Cerebellar nuclear complex (tissue), 1 donor: ENCODE measurements at places on chromosomes 11 and 22.

DNA sequence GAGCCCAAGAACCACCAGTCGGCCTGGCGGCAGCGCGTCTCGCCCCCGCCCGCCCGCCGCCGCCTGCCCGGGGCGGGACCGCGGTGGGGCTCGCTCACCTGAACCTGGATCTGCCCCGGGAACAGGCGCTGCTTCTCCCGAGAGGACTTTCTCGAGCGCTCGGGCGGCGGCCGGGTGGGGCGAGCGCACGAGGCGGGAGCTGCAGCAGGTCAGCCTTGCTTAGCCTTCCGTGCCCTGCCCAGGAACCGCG is 133 bp downstream of the MYH9 start:
- no peak for DNase-seq

DNA sequence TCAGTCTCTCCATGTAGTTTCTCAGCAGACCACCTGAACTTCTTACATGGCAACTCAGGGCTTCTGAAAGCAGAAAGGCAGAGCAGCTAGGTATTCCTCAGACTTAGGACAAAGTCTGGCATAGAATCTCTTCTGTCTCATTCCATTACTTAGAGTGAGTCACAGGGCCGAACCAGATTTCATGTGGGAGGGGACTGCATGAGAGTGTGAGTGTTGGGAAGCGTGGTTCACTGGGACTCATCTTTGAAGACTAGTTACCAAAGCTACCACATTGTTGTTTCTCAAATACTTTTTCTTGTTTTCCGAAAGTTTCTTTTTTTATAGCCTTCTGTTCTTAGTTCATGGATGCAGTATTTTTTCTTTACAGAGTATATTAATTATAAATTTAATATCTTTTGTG is 36.1 kb upstream of the SCN3B start:
- no peak for DNase-seq

- DNase-seq: no peak
These were observed 127.6 kb downstream of the MPPED2 start for GRCh38 chr11:30458541-30458940.

GRCh38 chr11:46290598-46291309 is 13.3 kb downstream of the CREB3L1 start:
- DNase-seq: no peak

- no peak for DNase-seq
These were observed 14.8 kb upstream of the TMEM216 start for GRCh38 chr11:61377461-61378160.

GRCh38 chr22:49735901-49736421 is 91.7 kb downstream of the BRD1 start:
- DNase-seq: no peak

- no peak for DNase-seq
These were observed 8.8 kb upstream of the WNT11 start for GRCh38 chr11:76214968-76215548.

DNA sequence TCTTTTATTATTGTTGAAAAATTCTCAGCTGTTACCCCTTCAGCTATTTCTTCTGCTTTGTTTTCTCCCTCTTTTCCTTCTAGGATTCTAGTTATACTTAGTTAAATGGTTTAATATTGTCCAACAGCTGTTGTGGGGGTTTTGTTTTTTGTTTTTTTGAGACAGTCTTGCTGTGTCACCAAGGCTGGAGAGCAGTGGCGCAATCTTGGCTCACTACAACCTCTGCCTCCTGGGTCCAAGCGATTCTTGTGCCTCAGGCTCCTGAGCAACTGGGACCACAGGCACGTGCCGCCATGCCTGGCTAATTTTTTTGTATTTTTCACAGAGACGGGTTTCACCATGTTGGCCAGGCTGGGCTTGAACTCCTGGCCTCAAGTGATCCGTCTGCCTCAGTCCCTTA is 12.7 kb downstream of the SDHAF2 start:
- no peak for DNase-seq

DNA sequence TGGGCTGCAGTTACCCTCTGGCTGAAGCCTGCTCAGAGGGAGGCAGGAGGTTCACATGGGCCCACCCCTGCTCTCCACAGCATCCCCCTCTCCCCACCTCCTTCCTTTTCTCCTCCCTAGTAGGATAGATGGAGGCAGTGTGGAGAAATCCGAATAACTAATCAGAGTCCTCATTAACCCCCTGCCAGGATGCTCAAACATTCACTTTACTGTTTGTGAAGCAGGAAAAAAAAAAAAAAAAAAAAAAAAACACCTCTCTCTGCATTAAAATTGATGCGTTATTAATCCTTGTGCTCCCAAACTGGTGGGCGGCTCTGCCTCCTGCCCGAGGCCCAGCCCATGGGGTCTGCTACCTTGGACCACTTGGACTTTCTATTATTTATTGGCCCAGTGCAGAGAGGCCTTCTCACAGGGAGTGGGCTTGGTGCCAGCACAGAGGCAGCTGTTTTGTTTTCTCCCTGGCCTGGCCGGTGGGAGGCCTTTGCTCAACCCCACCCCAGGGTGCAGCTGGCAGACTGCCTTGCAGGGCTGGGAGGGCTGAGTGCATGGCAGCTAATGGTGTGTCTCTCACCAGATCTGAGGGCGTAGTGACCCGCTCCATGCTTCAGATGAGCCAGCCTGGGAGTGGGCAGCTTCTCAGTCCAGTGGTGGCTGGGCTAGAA is 150.7 kb downstream of the PKNOX2 start:
- no peak for DNase-seq

DNA sequence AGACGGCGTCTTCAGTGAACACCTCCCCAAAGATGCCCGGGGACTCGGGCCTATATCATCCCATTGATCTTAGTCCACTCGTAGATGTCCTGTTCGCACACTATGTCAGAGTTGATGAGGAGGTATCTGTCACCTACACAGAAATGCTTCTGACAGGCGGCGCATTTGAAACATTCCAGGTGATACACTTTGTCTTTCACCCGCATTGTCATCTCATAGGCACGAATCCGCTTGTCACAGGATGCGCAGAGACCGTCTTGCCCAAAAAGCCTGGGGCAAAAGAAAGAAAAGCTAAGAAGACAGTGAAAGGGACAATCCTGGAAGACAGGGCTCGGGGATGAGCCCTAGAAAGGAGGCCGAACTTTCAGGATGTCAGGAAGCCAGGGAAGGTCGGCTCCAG is 32.6 kb downstream of the LMO2 start:
- no peak for DNase-seq

DNA sequence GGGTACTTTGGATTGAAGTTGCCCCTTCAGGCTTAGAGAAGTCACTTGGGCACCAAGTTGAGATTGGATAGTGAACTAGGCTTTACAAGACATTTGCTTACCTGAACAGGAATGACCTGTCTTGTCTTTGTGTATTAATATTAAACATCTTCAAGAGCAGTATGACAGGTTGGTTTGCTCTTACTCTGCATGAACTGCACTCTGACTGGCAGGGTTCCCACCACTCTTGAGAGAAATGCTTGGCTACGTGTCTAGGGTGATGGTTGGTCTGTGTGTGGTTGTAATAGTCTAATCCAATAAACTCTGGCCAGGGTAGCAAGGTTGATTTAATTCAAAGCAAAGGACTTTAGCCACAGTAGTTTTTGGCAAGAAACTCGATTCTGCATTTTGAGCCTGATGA is 20.1 kb upstream of the SPTBN2 start:
- no peak for DNase-seq
